ENCODE measurements at places on chromosomes 6 and 20.

- no peak for DNase-seq
Measured at GRCh38 chr6:7692453-7692784, 33.5 kb upstream of the BMP6 start.

DNA sequence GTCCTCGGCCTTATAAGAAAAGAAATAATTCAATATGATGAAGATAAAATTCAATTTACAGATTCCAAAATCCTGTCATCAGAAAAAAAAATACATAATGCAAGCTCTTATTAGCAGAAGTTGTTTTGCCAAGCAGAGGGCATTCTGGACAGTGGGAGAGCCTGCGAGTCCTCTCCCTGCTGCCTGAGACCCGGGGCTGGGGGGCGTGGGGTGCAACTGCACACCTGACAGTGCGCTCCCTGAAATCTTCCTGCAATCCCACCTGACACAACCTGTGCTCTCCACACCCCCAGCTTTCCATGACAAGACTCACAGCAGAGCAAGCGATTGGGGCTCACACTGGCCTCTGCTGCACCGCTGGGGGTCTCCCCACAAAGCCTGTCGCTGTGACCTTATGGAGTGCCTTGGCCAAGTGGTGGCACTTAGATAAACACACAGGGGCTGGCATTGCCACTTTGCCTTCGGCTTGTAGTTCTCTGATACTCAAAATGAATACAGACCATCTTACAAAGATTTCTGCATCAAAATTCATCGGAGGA lies 130.3 kb upstream of the PDE10A start:
- DNase-seq = no peak

- no peak for DNase-seq
Measured at GRCh38 chr6:15073344-15073789, 172.5 kb upstream of the JARID2 start.

DNA sequence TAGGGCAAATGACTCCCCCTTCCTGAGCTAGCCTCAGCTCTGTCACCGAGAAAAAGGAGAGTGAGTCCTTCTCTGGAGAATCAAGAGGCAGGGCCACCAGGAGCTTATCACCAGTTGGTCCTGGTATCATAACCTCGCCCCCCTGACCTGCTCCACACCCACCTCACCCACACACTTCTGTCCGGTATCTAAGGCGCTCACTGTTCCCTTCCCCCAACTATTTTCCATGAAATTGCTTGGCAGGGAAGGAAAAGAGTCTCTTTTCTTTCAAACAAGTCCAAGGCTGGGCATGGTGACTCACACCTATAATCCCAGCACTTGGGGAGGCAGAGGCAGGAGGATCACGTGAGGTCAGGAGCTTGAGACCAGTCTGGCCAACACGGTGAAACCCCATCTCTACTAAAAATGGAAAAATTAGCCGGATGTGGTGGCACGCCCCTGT lies 77.6 kb downstream of the ZMYND8 start:
- no peak for DNase-seq

- DNase-seq = no peak
Measured at GRCh38 chr20:59163631-59164530, at the start of gene ZNF831. Gene ZNF831 (plus strand): TSS chr20:59163821. CDS start chr20:59191020, 27,199 bp downstream.

Measured in neural progenitor cell (in vitro differentiated cells).